ENCODE measurements at places on chromosomes 4 and X. TPM values are rescaled to one million over a fixed set of nuclear protein-coding genes. Genes with fewer than 3 reads are reported as not detected.

- no peak overlapping the region for H3K27ac ChIP-seq
- H3K27me3 ChIP-seq: no peaks in the 10 kb centered on the region
- H3K36me3 ChIP-seq: no peaks in the 10 kb centered on the region
- no peak for DNase-seq
- H3K4me3 ChIP-seq: no peak overlapping the region
Measured at GRCh38 chrX:42708222-42708621, 69.7 kb downstream of the PPP1R2C start.

DNA sequence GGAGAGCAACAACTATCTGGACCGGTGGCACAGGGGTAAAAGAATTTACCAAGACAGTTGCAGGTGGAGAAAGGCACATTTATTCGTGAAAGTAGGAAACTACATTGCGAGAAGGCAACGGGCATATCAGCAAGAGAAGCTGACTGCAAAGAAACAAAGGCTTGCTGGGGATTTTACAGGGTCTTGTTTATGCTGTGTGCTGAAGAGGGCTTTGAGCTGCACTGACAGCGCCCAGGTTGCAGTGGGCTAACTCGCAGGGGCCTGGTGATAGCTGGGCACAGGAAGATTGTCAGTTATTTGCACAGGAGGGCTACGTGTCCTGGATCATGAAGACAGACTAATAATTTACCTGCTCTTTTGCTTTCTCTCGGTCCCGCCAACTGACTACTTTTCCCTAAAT, 10.7 kb downstream of the TLR3 start:
- DNase-seq: no peak
- no peak overlapping the region for H3K27ac ChIP-seq
- no peaks in the 10 kb centered on the region for H3K36me3 ChIP-seq

DNA sequence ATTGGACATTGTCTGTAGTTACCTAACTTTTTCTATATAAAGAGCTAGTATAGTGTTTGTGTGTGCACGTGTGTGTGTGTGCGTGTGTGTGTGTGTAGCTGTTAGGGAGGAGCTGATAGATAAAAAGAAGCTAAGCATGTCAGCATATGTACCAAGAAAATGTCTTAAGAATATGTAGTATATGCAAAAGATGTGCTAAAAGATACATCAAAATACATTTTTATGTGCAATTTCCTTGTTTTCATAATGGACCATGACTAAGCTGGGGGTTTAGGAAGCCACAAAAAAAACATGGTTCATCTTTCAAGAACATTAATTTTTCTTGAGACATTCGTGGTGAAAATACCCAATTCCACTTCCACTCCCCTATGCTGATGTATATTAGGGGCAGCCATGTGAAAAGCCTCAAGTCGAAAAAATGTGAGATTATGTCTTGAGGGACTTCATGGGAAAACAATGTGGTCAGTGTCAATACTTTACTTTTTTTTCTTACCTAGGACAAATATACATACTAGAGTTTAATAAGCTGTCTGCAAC, 1599.7 kb downstream of the ARAP2 start:
- no peaks in the 10 kb centered on the region for H3K4me1 ChIP-seq
- H3K27ac ChIP-seq: no peak overlapping the region
- no peaks in the 10 kb centered on the region for H3K36me3 ChIP-seq
- H3K27me3 ChIP-seq: no peaks in the 10 kb centered on the region

- no peaks in the 10 kb centered on the region for H3K4me1 ChIP-seq
- no peak for DNase-seq
- no peaks in the 10 kb centered on the region for H3K36me3 ChIP-seq
- H3K4me3 ChIP-seq: no peak overlapping the region
Measured at GRCh38 chr4:3067473-3068001, 6.8 kb downstream of the HTT-AS start.

GRCh38 chr4:5709207-5709575, 832 bp upstream of the EVC2 start:
- DNase-seq: no peak
- no peaks in the 10 kb centered on the region for H3K36me3 ChIP-seq
- peak overlapping the region; percentile 77 for H3K4me3 ChIP-seq
- peaks cover 45% of the 10 kb centered on the region for H3K4me1 ChIP-seq

DNA sequence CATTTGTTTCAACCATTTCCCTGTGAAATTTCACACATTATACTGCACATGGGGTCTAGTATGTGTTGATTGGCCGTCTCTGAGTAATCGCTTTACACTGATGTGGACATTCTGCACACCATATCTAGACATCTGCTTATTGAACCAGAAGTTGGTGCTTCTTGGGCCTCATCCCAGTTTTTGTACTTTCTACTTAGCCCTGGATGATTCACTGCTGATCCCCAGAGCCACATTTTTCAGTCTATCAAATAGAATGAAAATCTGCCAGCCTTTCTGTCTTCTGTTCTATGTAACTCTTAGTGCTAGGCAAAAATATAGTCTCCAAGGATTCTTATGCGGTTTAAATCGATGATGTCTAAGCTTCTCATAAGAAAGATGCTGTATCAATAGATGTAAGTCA, 40.5 kb upstream of the RELL1 start:
- no peak overlapping the region for H3K4me3 ChIP-seq
- H3K4me1 ChIP-seq: no peaks in the 10 kb centered on the region
- no peak overlapping the region for H3K27ac ChIP-seq
- H3K27me3 ChIP-seq: no peaks in the 10 kb centered on the region
- no peak for DNase-seq

DNA sequence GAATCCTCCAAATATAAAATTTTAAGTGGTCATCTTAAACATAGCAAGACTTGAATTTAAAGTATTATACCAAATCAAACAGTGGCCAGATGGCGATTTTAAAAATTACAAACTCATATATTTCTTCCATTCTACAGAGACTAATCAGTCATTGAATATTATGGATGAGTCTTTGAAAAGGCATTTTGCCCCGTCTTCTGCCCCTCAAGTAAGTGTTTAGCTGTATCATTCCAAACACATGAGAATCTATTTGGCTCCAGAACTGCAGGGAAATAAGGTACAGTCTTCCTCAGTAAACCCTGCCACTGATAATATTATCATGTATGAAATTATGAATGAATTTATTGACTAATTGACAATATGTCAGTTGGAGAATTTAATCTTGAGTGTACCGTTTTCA, 191.0 kb downstream of the SLC7A11 start:
- no peaks in the 10 kb centered on the region for H3K36me3 ChIP-seq
- no peak overlapping the region for H3K27ac ChIP-seq
- no peak for DNase-seq
- no peak overlapping the region for H3K4me3 ChIP-seq
- H3K4me1 ChIP-seq: no peaks in the 10 kb centered on the region

DNA sequence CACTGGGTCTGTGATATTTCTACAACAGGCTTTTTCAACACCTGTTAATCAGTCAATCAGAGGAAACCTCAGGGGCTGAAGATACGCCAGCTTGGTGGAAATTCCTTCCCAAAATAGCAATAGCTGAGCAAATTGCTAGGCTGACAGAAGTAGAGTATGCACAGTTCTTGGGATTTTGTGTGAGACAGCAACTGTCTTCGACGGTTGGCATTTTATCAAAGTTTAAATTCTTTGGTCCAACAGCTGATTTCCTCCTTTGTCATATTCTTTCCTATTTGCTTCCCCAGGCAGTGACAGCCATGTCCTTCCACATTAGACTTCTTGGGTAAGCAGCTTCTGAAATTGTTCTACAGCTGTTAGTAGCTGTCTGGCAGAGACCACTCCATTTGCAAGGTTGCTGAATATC, 8.0 kb upstream of the PALLD start:
- H3K4me1 ChIP-seq: peaks cover 11% of the 10 kb centered on the region
- H3K27me3 ChIP-seq: no peaks in the 10 kb centered on the region
- H3K4me3 ChIP-seq: no peak overlapping the region
- no peak for DNase-seq
- H3K36me3 ChIP-seq: no peaks in the 10 kb centered on the region

DNA sequence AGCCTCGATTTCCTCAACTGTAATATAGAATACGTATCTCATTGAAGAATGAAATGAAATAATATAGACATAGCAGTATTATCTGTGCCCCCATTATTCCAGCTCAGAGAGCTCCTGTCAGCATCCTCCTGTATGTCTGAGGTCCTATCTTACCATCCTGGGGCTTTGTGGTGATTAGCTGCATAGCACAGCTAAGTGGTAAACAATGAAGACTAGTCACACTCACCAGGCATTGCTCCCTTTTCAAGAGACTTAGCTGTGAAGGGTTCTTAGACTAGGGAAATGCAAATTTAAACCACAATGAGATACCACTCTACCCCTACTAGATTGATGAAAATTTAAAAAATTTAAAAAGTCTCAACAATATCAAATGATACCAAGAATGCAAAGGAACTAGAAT, 172.9 kb downstream of the SLC39A8 start:
- no peak for DNase-seq
- H3K27ac ChIP-seq: no peak overlapping the region
- H3K4me1 ChIP-seq: no peaks in the 10 kb centered on the region
- no peaks in the 10 kb centered on the region for H3K27me3 ChIP-seq
- no peaks in the 10 kb centered on the region for H3K36me3 ChIP-seq
- no peak overlapping the region for H3K4me3 ChIP-seq

- H3K4me3 ChIP-seq: no peak overlapping the region
- H3K36me3 ChIP-seq: no peaks in the 10 kb centered on the region
- H3K27ac ChIP-seq: no peak overlapping the region
Measured at GRCh38 chr4:109010521-109010920, 247.7 kb upstream of the ETNPPL start.

GRCh38 chrX:101025126-101025525, 26.8 kb downstream of the TRMT2B start:
- no peaks in the 10 kb centered on the region for H3K27me3 ChIP-seq
- no peak overlapping the region for H3K27ac ChIP-seq
- no peak for DNase-seq
- H3K4me3 ChIP-seq: no peak overlapping the region
- no peaks in the 10 kb centered on the region for H3K36me3 ChIP-seq

DNA sequence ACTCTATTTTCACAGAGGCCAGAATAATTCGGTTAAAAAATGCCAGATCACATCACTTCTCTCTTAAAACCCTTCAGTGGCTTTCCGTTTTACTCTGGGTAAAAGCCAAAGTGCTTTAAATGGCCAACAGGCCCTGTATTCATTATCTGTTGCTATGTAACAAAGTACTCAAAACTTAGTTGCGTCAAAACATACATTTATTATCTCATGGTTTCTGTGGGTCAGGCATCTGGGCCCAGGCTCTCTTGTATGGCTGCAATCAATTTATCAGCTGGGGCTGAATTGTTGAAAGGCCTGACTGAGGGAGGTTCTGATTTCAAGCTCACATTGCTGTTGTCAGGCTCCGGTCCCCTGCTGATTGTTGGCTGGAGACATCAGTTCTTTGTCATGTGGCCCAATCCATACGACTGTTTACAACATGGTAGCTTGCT, 72.7 kb upstream of the H2AZ1 start:
- H3K27me3 ChIP-seq: no peaks in the 10 kb centered on the region
- DNase-seq: no peak
- no peak overlapping the region for H3K27ac ChIP-seq
- no peaks in the 10 kb centered on the region for H3K4me1 ChIP-seq
- no peaks in the 10 kb centered on the region for H3K36me3 ChIP-seq

- H3K27ac ChIP-seq: no peak overlapping the region
- H3K4me3 ChIP-seq: no peak overlapping the region
- H3K4me1 ChIP-seq: no peaks in the 10 kb centered on the region
Measured at GRCh38 chrX:9135901-9136510, 102.1 kb upstream of the FAM9B start.

GRCh38 chr4:2648159-2648814, 107.8 kb downstream of the TNIP2 start:
- H3K27ac ChIP-seq: no peak overlapping the region
- no peaks in the 10 kb centered on the region for H3K4me1 ChIP-seq
- peaks cover 98% of the 10 kb centered on the region for H3K36me3 ChIP-seq
- no peaks in the 10 kb centered on the region for H3K27me3 ChIP-seq

GRCh38 chrX:113510586-113510985, 670.0 kb upstream of the AMOT start:
- H3K4me3 ChIP-seq: no peak overlapping the region
- H3K36me3 ChIP-seq: no peaks in the 10 kb centered on the region
- no peaks in the 10 kb centered on the region for H3K4me1 ChIP-seq
- no peak for DNase-seq
- no peak overlapping the region for H3K27ac ChIP-seq

- H3K27ac ChIP-seq: no peak overlapping the region
- no peaks in the 10 kb centered on the region for H3K36me3 ChIP-seq
- H3K4me3 ChIP-seq: no peak overlapping the region
Measured at GRCh38 chrX:1334854-1335253, 1.7 kb upstream of the IL3RA start.

- H3K36me3 ChIP-seq: no peaks in the 10 kb centered on the region
- H3K27me3 ChIP-seq: no peaks in the 10 kb centered on the region
- H3K4me1 ChIP-seq: peaks cover 13% of the 10 kb centered on the region
- H3K4me3 ChIP-seq: peak overlapping the region; percentile 13
- DNase-seq: no peak
Measured at GRCh38 chr4:156771171-156771837, 200.3 kb downstream of the PDGFC start.

- H3K36me3 ChIP-seq: no peaks in the 10 kb centered on the region
- H3K27ac ChIP-seq: no peak overlapping the region
- no peak for DNase-seq
- no peaks in the 10 kb centered on the region for H3K27me3 ChIP-seq
- no peaks in the 10 kb centered on the region for H3K4me1 ChIP-seq
Measured at GRCh38 chrX:26915064-26915463, 548.1 kb downstream of the PPP4R3C start.

FREM3 gene
- 0.01 TPM for polyA plus RNA-seq

FRMPD4 gene
- 0.03 TPM for polyA plus RNA-seq

LUZP4 gene
- not detected for polyA plus RNA-seq

GLRB gene
- 4.6 TPM for polyA plus RNA-seq

KIF4A gene
- not detected for polyA plus RNA-seq

SLC34A2 gene
- not detected for polyA plus RNA-seq

TCP11X2 gene
- polyA plus RNA-seq: not detected

C4orf46 gene
- 3.3 TPM for polyA plus RNA-seq

Measured in heart right ventricle (tissue), 16 donors.